ENCODE measurements at places on chromosomes 6 and 20.
A peak's percentile ranks its signal among the peaks of the same experiment; 100 is the strongest.

GRCh38 chr6:106360989-106361430, 493 bp downstream of the CRYBG1 start:
- no peak for DNase-seq

DNA sequence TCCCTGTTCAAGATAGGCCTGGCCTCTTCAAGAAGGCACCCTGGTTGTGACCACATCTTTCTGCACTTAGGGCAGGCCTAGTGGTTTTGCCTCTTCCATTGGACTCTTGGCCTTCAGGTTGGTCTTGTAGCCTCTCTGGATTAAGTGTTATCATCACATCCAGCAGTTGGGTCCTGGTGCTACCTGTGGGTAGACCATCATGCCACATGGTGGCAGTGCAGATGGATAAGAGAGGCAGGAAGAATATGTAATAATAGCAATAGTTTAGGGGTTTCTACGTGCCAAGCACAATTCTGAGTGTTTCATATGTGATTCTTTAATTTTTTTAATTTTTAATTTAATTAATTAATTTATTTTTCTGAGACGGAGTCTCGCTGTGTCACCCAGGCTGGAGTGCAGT, 28.5 kb upstream of the SNRPB2 start:
- no peak for DNase-seq

GRCh38 chr6:52969359-52969758, 25.7 kb downstream of the GSTA4 start:
- no peak for DNase-seq

DNA sequence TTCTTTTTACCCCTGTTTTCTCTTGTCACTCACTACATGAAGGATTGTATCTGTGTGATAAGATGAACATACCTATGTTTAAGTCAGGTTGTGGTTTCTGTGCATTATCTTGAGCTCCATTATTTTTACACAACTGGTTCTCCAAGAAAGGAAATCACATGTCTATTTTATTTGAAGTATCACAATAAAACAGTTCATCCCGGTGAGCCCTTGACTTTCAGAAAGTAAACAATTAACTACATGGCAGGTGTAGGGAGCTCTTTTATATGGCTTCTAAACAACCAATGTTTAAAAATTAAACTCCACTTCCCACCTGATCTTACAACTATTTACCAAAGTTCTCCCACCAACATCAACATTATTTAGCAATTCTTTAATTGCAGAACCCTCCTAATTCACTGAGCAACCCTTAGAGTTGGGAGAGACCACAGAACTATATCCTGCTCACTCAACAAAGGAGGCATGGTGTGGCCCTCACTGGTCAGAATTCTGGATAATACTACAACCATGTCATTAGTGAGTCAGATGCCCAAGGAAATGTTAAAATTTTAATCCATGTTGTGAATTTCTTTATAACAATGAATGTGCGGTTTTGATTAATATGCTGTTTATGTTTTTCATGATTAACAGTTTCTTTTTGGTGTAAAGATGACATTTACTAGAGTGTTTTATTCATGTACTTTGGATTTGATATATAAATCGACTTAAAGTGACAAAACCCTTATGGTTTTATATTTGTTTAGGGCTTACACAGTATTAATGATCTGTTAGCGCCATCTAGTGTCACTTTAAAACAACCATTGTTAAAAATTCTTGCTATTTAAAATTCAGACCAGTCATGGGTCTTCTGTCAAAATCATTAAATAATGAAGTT, 50.0 kb upstream of the SCGN start:
- peak; percentile 79 for DNase-seq

DNA sequence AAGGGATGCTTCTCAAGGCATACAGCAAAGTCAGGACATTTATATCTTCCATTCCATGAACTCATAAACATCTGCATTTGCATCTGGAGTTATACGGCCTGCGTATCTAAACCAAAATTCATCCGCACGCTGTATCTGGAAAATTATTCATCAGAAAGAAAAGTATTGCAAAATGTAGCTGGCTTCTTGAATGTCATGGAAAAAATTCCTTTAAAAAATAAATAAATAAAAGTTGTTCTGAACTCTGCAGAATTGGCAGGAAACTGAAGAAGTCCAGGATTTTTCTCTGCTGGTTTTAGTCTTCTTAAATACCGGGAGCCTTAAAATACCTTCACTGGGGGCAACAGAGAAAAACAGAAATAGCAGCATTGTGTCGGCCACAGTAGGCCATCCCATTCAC, 23.7 kb upstream of the FOXF2 start:
- DNase-seq = no peak

DNA sequence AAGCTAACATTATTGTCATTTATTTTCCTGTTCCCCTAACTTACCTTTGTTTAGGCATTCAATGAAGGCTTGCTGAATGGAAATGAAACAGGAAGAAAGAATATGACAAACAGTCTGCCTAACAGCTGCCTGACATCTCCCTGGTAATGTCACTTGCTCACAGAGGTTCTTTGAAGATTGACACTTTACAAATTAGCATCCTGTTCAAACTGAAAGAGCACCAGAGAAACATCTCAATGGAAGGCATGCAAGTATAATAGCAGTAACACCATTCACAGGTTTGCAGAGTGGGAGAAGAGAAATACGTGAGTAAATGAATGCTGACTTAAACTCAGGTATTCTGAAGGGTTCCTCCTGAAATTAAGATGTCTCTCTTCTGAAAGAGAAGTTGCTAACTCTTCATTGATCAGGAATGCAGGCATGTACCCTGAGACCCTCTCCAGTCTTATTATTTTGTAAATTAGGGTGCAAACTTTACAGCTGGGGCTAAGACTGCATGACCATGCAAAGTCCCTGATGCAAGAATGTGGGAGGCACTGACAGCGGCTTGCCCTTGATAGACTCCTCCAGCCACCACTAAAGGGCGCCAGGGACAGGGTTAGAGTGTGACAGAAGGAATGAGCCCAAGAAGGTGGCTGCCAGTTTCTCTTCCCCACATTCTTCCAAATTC, 1.3 kb upstream of the SMLR1 start:
- DNase-seq = no peak

- no peak for DNase-seq
These were observed 104.4 kb upstream of the BTBD3 start for GRCh38 chr20:11813106-11813890.

GRCh38 chr20:18137412-18138265, at the start of the genes KAT14 and PET117:
TSS of gene KAT14 (plus strand) at chr20:18137863. CDS start at chr20:18142661, 4,798 bp downstream.
TSS of gene PET117 (plus strand) at chr20:18137863. CDS start at chr20:18137956, 93 bp downstream.
- DNase-seq = peak; percentile 87

- no peak for DNase-seq
These were observed 62.2 kb upstream of the BMP2 start for GRCh38 chr20:6705106-6705766.

GRCh38 chr6:133590814-133591213, 298.1 kb upstream of the TCF21 start:
- DNase-seq = no peak

- no peak for DNase-seq
These were observed 23.9 kb downstream of the NT5E start for GRCh38 chr6:85473748-85474147.
